ENCODE measurements at places on chromosomes 6 and 20. TPM values are rescaled to one million over a fixed set of nuclear protein-coding genes. Genes with fewer than 3 reads are reported as not detected.

SMLR1 gene
- total RNA-seq, result not detected

TFAP2D gene
- total RNA-seq, result not detected

TMEM170B gene
- 4.5 TPM for total RNA-seq

PROCR gene
- 46.0 TPM for total RNA-seq

SNAP91 gene
- 0.17 TPM for total RNA-seq

CDH26 gene
- 0.50 TPM for total RNA-seq

NKX2-2 gene
- not detected for total RNA-seq

PROKR2 gene
- not detected for total RNA-seq

ENPP5 gene
- total RNA-seq, result 2.5 TPM

HFE gene
- total RNA-seq, result 6.4 TPM

PNPLA1 gene
- not detected for total RNA-seq
